Upper lobe of left lung (tissue), 6 donors: ENCODE measurements at places on chromosomes 4 and X.

DNA sequence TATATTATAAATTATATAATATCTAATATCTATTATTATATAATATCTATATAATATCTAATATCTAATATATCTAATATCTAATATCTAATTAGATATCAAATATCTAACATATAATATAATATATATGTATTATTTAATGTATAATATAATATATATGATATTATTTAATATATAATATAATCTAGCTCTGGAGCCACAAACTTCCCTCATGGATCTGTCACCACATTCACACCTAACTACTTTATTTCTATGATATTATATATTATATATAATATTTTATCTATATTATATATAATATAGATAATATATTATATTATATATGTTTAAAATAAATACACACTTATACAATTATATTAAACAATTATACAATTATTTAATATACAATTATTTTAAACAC is 667.5 kb downstream of the KCTD8 start:
- no peak for DNase-seq

GRCh38 chr4:42703813-42704212 is 46.9 kb upstream of the ATP8A1 start:
- DNase-seq = no peak

GRCh38 chrX:70046978-70047377 is 2.8 kb downstream of the AWAT2 start:
- no peak for DNase-seq

DNA sequence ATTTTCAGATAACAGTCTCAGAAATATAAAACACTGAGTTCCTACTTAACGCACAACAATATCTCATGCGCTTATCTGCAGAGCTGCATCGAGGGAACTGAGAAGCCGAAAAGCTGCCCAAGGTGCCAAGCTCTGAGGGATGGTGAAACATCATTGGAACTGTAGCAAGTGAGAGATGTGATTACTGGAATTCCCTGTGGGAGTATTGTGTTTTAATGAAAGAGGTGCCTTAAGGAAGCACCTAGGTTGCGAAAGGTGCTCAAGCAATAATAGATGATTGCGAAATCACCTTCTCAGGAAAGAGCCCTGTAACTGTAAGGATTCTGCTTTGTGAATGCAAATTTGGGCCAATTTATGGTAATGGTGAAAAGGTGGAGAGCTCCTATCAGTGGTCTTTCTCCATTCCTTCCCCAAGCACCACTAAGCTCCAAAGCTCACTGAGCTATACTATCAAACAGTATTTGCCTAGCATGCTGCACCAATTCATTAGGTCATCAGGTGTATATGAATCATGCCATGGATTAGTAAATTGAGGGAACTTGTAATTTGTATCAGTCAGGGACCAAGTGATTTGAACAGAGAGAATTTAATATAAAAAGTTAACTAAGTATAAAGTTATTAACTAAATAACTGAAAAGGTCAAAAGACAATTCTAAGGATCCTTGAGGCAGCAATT is 59.0 kb upstream of the ATP8A1 start:
- DNase-seq = peak; percentile 36

DNA sequence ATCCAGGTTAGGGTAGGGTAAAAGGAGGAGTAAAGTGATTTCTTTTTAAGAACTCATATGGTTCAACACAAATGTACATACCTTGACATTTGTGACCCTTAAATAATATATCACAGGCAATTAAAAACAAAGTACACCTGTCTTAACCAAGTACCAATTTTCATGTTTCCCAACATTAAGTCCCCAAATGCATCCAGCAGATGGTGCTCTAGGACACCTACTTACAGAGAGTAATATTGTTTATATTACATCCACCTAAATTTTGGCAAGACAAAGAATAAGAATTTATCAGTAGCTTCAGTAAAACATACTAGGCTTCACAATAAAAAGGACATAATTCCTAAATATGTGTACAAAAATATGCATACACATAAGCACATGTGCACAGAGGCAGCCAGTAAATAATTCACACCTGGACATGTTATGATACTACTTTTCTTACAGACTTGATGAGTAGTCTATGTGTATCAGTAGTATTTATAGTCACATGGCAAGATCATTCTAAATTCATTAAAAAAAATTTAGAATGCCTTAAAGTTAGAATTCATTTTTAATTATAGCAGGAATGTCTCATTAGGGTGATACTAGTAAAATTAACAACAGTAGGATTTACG is 219.7 kb downstream of the DCLK2 start:
- no peak for DNase-seq

DNA sequence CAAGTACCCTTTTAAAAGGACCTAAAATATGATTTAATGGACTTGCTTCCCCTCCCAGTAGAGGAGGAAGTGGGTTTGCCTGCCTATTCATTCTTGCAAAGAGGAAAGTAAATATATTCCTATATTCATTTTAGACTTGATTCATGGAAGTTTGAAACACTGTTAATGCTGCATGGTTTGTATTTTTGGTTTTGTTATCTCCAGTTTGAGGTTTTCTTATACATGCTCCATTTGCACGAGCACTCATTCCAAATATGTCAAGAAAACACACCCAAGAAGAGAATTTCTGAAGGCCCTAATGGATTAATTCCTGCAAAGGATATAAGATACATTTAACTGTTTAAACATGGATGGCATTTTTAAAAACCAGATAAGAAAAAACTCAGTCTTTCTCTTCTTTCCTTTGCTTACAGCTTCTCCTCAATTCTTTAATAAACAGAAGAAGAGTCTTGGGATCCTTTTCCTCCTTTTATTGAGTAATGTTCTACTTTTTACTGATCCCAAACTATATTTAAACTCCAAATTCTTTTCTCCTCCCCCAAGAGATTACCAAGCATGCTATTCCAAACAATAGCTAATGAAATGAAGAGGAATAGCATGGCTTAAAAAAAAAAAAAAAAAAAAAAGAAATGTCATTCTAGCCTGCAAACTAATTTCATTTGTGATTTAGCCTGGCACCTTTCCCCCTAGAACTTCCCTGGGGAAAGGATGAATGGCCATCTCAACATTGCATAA is 54.6 kb upstream of the LDB2 start:
- DNase-seq = no peak

DNA sequence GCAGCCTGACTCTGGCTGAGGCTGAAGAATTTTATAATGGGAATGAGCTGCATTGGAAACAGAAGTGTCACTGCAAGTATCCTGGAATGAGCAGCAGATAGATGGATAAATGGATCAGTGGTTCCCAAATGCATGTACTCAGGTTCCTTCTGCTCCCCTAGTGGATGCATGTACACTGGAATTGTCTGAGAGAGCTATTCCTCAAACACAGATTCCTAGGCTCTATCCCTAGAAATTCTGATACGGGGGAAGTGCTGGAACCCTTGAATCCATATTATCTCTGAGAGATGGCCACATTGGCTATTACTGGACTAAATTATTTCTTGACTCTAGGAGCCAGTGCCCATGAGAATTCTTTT is 64.8 kb downstream of the TMEM131L start:
- DNase-seq = no peak

DNA sequence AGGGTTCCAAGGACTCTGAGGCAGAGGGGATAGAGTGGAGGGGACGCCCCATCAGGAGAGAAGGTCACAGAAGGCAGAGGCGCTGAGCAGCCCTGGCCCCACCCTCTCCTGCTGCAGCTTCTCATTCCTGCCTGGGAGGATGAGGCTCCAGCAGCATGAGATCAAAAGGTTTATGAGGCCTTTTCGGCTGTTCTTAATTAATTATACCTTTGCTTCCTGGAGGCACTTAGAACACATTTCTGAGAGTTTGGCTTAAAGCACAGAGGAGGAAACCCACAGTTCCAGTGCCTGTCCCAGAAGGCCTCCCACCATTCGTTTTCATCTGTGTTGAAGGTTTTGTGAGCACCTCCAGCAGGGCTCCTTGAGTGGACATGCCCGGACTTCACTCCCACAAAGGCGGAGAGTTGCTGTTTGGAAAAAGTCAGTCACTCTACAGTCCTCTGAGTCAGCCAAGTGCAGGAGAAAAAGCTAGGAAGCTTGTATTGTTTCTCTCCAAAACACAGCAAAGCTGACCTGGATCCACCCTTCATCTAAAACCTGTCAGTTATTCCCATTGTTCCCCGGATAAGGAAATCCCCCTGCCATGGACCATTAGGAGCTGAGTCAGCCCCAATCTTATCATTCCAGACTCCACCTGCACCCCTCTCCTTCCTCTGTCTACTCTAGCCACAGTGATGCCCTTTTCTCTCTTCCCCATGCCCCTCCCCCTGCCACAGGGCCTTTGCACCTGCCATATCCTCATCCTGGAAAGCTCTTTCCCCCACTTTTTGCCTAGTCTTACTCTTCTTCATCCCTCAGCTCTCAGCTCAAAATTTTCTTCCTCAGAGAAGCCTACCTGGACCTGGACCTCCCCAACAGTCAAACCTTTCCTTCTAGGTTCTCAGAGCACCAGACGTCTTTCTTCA is 276.8 kb downstream of the FBXW7 start:
- DNase-seq = no peak

GRCh38 chr4:93384887-93385286 is 443.7 kb upstream of the ATOH1 start:
- DNase-seq = no peak

GRCh38 chr4:148405161-148405893 is 36.9 kb downstream of the NR3C2 start:
- no peak for DNase-seq

DNA sequence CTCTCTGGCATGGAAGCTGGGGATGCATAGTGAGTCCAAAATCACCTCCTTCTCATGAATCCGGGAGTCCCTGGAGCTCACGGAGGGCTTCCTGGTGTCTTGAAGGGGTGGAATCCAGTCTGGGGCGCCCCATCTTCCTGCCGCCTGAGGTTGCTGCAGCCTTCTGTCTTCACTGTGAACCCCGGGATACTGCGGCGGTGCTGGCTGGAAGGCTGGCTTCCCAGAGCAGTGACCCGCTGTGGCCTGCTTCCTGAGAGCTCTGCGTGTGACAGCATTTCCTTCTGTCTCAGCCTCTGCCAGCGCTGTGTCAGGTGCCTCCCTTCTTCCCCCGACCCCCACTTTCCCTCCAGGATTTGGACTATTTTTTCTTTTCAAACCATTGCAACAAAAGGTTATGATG is 98.8 kb upstream of the STOX2 start:
- DNase-seq = no peak

- no peak for DNase-seq
These were observed 5.2 kb upstream of the RBMXL3 start for GRCh38 chrX:115183980-115184379.

DNA sequence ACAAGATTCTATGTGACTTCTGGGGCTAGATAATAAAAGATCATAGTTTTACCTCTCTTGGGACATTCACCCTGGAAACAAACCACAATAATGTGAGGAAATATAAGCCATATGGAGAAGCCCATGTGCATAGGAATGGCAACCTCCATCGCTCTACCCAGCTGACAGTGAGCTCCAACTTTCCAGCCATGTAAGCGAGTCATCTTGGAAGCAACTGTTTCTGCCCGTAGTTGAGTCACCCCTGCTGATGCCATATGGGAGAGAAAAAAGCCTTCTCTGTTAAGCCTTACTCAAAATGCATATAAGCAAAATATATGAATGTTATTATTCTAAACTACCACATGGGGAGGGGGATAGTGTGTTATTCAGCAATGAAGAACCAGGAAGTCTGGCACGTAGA is 31.4 kb upstream of the RELL1 start:
- no peak for DNase-seq

DNA sequence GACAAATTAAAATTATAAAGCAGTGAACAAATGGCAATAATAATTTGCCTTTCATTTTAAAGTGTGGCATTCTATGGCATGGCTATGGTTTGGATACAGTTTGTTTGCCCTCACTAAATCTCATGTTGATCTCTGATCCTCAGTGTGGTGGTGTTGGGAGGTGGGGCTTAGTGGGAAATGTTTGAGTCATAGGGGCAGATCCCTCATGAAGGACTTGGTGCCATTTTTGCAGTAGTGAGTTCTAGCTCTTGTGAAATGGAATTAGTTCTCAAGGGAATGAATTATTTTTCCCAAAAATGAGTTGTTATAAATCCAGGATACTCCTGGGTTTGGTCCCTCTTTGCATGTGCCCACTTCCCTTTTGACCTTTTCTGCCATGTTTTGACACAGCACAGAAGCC is 181.4 kb downstream of the AMELX start:
- no peak for DNase-seq

- DNase-seq = no peak
These were observed 142.4 kb downstream of the TSPAN5 start for GRCh38 chr4:98516042-98516440.

- no peak for DNase-seq
These were observed 16.1 kb downstream of the CPEB2 start for GRCh38 chr4:15018361-15018760.

DNA sequence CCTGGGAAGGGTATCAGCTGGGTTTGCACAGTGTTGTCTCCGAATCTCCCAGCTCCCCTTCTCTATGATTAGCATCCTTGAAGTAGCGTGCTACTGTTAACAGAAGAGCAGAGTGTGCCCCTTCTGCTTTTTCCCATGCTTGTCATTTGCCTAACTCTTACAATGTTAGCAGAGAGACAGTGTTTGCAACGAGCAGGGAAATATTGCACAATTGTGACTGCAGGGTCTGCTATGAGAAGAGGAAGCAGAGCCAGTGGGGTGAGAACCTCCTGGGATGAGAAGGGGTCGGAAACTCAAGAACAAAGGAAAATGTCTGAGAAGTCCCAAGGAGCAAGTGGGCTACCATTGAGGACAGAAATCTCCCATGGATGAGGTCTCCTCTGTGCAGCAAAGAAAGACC is 7.8 kb upstream of the CHRNA9 start:
- DNase-seq = no peak

DNA sequence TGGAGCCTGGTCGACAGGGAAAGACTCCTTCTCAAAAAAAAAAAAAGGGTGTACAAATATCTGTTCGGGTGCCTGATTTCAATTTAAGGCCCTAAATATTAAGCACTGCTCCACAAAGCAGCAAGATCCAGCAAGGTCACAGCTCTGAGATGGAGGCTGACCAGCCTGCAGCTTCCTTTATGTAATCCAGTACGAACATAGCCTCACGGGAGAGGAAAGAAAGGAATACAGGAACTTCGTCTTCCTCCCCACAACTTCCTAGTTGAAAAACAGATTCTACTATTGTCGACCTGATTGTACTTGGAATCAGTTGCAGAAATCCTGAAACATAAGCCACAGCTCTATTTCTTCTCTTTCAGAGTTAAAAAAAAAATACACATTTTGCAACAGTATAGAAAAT is 53.5 kb upstream of the TBC1D9 start:
- no peak for DNase-seq

DNA sequence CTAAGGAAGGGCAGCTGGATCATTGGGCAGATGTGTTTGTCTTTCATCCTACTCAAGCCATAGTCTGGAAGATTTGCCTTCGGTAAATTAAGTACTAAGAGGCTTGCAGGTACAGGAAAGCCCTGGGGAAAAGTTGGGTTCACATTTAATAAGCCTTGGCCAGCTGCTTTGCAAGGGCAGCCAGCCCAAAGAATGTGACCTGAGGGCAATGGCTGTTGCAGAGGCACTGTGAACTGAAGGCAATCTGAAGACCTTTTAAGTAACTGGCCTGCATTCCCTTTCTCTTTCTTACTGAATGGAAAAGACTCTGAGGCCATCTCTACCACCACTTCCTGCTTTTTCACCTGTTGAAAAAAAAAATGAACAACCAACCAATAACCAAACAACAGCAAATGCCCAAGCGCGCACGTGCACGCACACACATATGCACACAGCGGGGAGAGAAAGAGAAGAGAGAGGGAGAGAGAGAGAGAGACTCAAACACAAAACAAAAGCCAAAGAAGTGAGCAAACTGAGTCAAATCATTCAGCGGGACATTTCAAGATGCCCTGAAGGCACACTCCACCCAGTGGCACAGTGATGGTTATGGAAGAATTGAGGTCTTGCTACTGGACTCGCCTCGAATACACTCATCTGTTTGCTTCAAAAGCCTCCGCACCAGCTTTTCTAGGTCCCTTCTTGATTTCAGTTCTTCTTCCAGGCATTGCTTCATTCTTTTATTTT is 19.6 kb downstream of the CD40LG start:
- DNase-seq = no peak
